NCI-H510A treated with DMSO at 0.1 percent for 48 hours (cell line): ENCODE measurements at places on chromosomes 2 and 18.

GRCh38 chr2:7083580-7084509 is 166.6 kb downstream of the RNF144A start:
- DNase-seq: no peak

- no peak for DNase-seq
Observed at GRCh38 chr2:39069136-39069515, 51.7 kb downstream of the SOS1 start.

DNA sequence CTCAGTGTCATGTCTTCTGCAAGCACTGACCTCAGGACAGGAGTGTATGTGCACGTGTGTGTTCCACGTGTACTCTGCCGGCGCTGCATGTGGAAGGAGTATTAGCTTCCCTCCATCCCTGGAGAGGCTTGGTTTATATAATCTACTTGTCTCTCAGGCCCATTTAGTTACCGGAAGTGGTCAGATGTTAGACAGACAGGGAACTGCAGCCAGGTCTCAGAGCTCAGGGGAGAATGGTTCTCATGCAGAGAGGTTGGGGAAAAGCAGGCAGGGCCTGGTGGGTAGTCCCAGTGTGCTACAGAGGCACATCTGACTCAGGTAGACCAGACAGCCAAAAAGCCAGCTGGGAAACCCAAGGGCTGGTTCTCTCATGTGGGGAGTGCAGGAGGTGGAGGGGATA is 167.9 kb downstream of the CTIF start:
- DNase-seq: no peak

GRCh38 chr2:127589358-127589757 is 53.9 kb downstream of the MYO7B start:
- DNase-seq: no peak

- no peak for DNase-seq
Observed at GRCh38 chr2:222949690-222950323, 89.0 kb downstream of the ACSL3 start.

DNA sequence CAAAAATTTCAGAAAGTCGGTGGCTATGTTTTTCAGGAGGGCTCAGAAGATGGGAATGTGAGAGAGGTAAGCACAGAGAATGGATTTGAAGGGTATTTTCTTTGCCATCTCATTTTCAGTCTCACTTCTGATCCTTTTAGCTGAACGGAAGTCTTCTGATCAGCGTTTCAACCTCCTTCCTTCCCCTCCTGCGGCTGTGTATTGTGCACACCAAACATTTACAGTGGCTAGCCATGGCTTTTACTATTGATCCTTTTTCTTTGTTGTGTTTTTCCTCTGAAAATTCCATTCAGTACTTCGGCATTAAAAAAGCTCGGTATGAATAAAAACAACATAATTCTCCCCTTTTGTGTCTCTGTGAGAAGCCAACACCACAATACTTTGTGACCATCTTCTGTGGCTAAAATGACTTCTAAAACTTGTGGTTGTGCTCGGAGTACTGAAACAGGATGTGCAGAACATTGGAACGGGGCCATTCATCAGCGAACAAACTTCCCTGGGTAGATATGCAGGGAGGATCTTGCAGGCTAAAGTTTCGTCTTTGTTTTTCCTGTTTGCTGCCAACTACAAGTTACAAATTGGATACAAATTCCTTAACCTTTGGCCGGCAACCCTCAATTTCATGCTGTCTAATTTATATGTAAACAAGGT is 260.8 kb upstream of the FAM98A start:
- DNase-seq: no peak

DNA sequence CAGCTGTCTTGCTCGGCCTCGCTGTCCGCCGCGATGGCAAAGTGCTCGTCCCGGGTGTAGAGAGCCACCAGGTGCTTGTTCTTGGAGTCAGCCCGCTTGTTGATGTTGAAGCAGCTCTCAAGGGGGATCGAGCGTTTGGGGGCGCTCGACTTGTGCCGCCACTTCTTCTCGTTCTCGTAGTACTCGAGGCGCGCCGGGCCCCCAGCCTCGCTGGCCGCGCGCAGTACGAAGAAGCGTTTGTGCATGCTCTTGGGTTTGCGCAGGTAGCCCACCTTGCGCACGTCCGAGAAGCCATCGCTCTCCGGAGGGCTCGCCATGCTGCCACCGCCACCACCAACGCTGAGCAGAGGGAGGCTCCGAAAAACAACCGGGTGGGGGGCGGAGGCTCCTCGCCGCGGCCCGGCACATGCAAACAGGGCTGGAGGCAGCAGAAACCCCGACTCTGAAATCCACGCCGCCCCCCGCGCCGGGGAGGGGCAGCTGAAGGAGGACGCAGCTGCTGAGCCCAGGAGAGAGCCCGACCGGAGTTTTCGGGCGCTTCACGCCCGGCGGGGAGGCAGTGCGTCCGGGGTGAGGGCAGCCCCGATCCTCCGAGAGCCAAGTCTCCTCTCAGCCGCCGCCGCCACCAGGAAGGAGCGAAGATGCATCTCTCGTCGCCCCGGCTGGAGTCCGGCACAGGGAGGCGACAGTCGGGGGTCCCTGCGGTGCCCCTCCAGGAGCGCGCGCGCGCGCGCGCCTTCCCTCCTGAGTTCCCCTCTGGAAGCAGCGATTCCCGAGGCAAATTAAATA is 1.0 kb downstream of the IRS1 start:
- peak; percentile 50 for DNase-seq

GRCh38 chr2:8803658-8804379 is 33.6 kb downstream of the KIDINS220 start:
- DNase-seq: peak; percentile 79

GRCh38 chr2:9815076-9815475 is 28.2 kb upstream of the TAF1B start:
- DNase-seq: no peak

GRCh38 chr2:10482913-10483312 is 34.8 kb upstream of the ODC1 start:
- DNase-seq: no peak

- no peak for DNase-seq
Observed at GRCh38 chr18:9380621-9381395, 46.2 kb downstream of the TWSG1 start.
